Aorta (tissue), 5 donors: ENCODE measurements at places on chromosomes 1 and 21. TPM values are rescaled to one million over a fixed set of nuclear protein-coding genes. Genes with fewer than 3 reads are reported as not detected.

DNA sequence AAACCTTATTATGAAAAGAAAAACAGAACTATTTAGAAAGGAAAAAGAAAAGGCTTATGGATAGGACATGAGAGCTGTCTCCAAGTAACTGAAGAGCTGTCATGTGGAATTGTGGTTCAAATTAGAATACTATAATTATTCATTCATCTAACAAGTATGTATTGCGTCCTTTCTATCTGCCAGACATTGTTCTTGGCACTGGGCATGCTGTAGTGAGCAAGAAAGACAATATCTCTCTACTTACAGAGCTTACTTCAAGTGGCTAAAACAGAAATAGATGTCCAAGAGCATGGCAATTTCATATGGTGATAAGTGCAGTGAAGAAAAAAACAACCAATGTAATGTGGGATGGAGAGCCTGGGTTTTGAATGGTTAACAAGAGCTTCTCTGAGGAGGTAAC lies 413.0 kb downstream of the DPYD start:
- no peak for DNase-seq

- DNase-seq: no peak
These were observed 38.4 kb upstream of the CCSAP start for GRCh38 chr1:229381234-229381633.

GRCh38 chr1:85315789-85316188 lies 39.4 kb upstream of the BCL10 start:
- DNase-seq: no peak

The F13B gene
- not detected for total RNA-seq
